ENCODE measurements at places on chromosomes 1 and 21. TPM values are rescaled to one million over a fixed set of nuclear protein-coding genes. Genes with fewer than 3 reads are reported as not detected.

Gene CHI3L1
- 7.4 TPM for total RNA-seq

Gene DONSON
- 8.2 TPM for total RNA-seq

Gene FUBP1
- total RNA-seq = 80.0 TPM

Gene RGS13
- 0.27 TPM for total RNA-seq

Gene TMEM59
- 289 TPM for total RNA-seq

Gene LCE6A
- total RNA-seq = not detected

Gene RAB42
- 1.1 TPM for total RNA-seq

Gene FAM3B
- not detected for total RNA-seq

Gene LRRC53
- not detected for total RNA-seq

Gene LCE3D
- not detected for total RNA-seq

Gene HAPLN2
- total RNA-seq = 0.43 TPM

Gene ATP6V1G3
- not detected for total RNA-seq

Gene LRRC41
- total RNA-seq = 52.5 TPM

Gene LCE1F
- total RNA-seq = not detected

Gene MARK1
- total RNA-seq = 22.0 TPM

Gene SLAMF7
- 1.2 TPM for total RNA-seq

Gene FAM20B
- 54.6 TPM for total RNA-seq

Gene ACTA1
- total RNA-seq = 14,709 TPM

Gene SPAG17
- not detected for total RNA-seq

Gene UBE4B
- 62.1 TPM for total RNA-seq

Gene CELA3B
- not detected for total RNA-seq

Gene CCDC30
- 2.0 TPM for total RNA-seq

Gene STIL
- total RNA-seq = 0.48 TPM

Gene FCGR3A
- 14.7 TPM for total RNA-seq

Gene RXRG
- 5.1 TPM for total RNA-seq

Gene CTSE
- not detected for total RNA-seq

Gene TRIM58
- total RNA-seq = 1.2 TPM

Gene CAPZB
- 213 TPM for total RNA-seq

Gene COL6A2
- 157 TPM for total RNA-seq

Gene LRRIQ3
- total RNA-seq = 0.43 TPM

Gene PCP4L1
- 0.38 TPM for total RNA-seq

Gene SELE
- 26.6 TPM for total RNA-seq

Gene LRRC42
- total RNA-seq = 19.1 TPM

Gene SPTA1
- total RNA-seq = 0.43 TPM

Gene TLR5
- total RNA-seq = 1.6 TPM

Gene TMIGD3
- total RNA-seq = 0.32 TPM

Gene ATP1A4
- total RNA-seq = 1.0 TPM

Gene HMCN1
- total RNA-seq = 7.3 TPM

Gene SMPDL3B
- total RNA-seq = not detected

Gene C21orf58
- 1.4 TPM for total RNA-seq

Gene NBPF4
- not detected for total RNA-seq

Gene COL18A1
- total RNA-seq = 77.0 TPM

Gene SYNC
- total RNA-seq = 18.2 TPM

Gene RORC
- 5.9 TPM for total RNA-seq

Gene GBP6
- not detected for total RNA-seq

Gene SPRR2D
- not detected for total RNA-seq

Gene DYRK3
- total RNA-seq = 11.3 TPM

Gene TRPM2
- total RNA-seq = 1.2 TPM
